Right atrium auricular region (tissue), 2 donors: ENCODE measurements at places on chromosomes 6 and 20. TPM values are rescaled to one million over a fixed set of nuclear protein-coding genes. Genes with fewer than 3 reads are reported as not detected.

Gene SMOC2
- total RNA-seq = 10.8 TPM

Gene SLC13A3
- total RNA-seq = 1.5 TPM

Gene GLP1R
- total RNA-seq = 1.9 TPM

Gene NINL
- total RNA-seq = 3.7 TPM

Gene ESR1
- total RNA-seq = 0.67 TPM

Gene RNF217
- 12.7 TPM for total RNA-seq

Gene TMEM200A
- 0.63 TPM for total RNA-seq

Gene AIG1
- 62.6 TPM for total RNA-seq

GRCh38 chr20:35661053-35661452, 3.6 kb downstream of the CPNE1 start:
- DNase-seq = no peak
- H3K4me3 ChIP-seq = no peak overlapping the region
- no peaks in the 10 kb centered on the region for H3K36me3 ChIP-seq
- no peaks in the 10 kb centered on the region for H3K27me3 ChIP-seq

- no peaks in the 10 kb centered on the region for H3K4me1 ChIP-seq
- H3K4me3 ChIP-seq = no peak overlapping the region
- H3K27ac ChIP-seq = peak overlapping the region; percentile 36
Measured at GRCh38 chr20:36097337-36098151, 57.0 kb upstream of the EPB41L1 start.

DNA sequence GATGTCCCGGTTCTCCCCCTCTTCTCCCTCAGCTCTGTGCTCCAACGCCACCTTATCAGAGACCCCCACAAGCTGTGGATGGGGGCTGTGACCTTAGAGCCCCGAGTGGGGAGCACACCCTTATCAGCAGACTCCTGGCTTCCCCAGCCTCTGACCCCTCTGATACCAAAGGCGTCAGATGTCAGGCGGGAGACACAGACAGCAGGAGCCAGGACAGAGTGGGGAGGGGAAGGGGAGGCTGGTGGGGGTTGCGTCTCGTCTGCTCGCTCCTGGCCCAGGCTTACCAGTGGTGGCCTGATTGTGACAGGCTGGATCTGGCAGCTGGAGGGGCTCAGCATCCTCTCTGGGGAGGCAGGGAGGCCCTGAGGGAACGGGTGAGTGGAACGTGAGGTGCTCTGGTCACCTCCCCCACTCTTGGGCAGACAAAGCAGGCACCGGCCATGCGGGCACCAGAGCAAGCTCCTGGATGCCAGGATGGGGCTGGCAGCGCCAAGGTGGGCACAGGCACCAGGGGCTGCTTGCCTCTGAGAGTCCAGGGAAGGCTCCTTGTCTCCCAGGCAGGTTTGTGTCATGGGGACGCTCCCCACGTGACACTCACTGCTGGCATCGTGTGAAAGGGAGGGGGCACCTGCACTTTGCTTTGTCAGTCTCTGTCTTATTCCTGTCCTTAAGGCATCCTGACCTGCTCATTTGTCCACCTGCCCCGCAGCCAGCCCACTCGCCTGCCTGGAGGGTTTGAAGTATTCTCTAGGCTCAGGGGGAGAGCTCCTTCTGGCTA, 27.8 kb upstream of the GATA5 start:
- no peak overlapping the region for H3K27ac ChIP-seq
- peaks cover 9% of the 10 kb centered on the region for H3K4me1 ChIP-seq
- no peaks in the 10 kb centered on the region for H3K36me3 ChIP-seq
- no peaks in the 10 kb centered on the region for H3K27me3 ChIP-seq

- H3K36me3 ChIP-seq = no peaks in the 10 kb centered on the region
- DNase-seq = no peak
- no peaks in the 10 kb centered on the region for H3K4me1 ChIP-seq
- no peaks in the 10 kb centered on the region for H3K27me3 ChIP-seq
- H3K4me3 ChIP-seq = no peak overlapping the region
Measured at GRCh38 chr6:38233161-38233791, 406.5 kb downstream of the BTBD9 start.

DNA sequence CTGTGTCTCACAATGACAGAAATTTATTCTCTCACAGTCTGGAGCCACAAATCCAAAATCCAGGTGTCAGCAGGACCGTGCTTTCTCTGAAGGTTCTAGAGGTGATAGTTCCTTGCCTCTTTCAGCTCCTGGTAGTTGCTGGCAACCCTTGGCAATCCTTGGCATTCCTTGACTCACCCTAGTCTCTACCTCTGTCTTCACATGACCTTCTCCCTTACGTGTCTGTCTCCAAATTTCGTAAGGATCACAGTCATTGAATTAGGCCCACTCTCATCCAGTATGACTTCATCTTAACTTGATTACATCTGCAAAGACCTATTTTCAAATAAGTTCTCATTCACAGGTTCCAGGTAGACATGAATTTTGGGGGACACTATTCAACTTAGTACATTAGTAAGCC, 143.1 kb downstream of the CEP57L1 start:
- no peaks in the 10 kb centered on the region for H3K36me3 ChIP-seq
- no peak for DNase-seq
- H3K27me3 ChIP-seq = no peaks in the 10 kb centered on the region
- peaks cover 26% of the 10 kb centered on the region for H3K4me1 ChIP-seq

DNA sequence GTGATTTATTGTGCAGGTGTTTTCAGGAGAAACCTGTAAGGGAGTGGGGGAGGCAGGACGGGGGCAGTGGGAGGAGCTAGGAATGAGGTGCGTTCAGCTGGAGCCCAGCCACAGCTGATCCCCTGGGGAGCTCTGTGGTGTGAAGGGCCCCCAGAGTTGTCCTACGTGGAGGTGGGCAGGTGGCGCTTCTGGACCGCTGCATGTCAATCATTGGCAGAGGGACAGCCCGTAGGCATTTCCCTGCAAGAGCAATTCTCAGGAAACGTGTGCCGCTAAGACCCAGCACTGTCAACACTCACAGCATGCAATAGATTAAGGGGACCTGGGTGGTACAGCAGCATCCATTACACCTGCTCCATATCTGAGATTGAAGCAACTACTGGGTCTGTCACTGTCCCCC, 88.0 kb downstream of the PRND start:
- H3K27me3 ChIP-seq = no peaks in the 10 kb centered on the region
- no peak overlapping the region for H3K4me3 ChIP-seq
- H3K36me3 ChIP-seq = no peaks in the 10 kb centered on the region
- no peak for DNase-seq
- H3K4me1 ChIP-seq = no peaks in the 10 kb centered on the region

DNA sequence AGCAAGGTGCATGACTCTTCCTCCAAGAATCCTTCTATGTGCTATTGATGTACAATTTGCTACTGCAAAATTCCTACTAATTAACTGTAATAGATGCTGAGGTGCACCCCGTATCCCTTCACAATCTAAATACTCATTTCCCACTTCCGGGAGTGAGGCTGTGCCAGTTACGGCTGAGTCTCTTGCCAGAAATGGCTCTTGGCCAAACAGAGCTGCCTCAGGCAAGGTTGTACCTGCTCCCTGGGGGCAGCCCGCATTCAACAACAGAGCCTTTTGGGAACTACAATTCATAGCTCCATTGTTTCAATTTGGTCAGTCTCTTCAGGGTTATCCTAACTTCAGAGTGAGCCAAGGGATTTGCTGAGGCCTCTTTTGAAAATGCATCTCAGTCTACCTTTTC, 789.8 kb upstream of the MAP3K7 start:
- H3K4me3 ChIP-seq = no peak overlapping the region
- H3K27me3 ChIP-seq = no peaks in the 10 kb centered on the region
- DNase-seq = no peak
- no peaks in the 10 kb centered on the region for H3K4me1 ChIP-seq

DNA sequence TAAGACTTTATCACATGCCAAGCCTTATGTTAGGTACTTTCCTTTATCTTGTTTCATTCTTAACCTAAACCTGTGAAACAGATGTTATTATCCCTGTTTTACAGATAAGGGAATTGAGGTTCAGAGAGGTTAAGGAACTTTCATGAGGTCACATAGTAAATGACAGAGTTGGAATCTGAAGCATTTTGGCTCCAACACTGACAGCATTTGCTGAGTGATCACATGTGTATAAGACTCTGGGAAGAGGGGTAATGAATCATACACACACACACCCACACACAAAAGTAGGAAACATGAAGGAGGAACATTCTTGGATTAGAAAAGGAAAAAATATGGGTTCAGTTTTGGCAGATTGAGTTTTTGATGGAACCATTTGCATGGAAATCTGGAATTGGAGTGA, 212.5 kb downstream of the GJA1 start:
- no peaks in the 10 kb centered on the region for H3K36me3 ChIP-seq
- H3K27me3 ChIP-seq = no peaks in the 10 kb centered on the region
- H3K4me3 ChIP-seq = no peak overlapping the region
- H3K4me1 ChIP-seq = no peaks in the 10 kb centered on the region
- H3K27ac ChIP-seq = no peak overlapping the region

DNA sequence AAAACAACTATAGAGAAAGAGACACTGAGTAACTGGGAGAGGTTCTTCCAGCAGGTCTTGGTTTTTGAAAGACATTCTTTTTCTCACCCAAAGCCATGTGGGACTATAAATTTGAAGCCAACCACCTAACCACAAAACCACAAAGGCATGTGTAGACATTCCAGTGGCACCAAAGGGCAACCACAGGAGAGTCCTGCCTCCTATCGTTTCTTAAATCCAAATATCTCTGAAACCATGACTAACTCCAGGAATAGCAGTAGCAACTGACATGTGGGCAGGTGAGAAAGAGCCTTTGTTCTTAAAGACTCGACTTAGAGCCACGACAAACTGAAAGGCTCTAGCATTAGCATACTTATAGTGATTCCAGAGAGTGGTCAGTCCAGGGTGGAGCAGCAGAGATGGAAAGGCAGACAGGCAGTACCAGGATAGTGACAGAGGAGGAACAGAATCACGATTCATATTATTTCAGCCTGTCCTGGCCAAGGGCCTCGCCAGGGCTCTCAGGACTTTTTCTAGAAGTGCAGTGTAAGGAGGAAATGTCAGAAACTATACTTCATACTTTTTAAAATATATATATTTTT, 9.4 kb upstream of the COL9A1 start:
- no peaks in the 10 kb centered on the region for H3K4me1 ChIP-seq
- H3K27me3 ChIP-seq = no peaks in the 10 kb centered on the region
- H3K27ac ChIP-seq = no peak overlapping the region
- no peak for DNase-seq

- DNase-seq = no peak
- H3K27me3 ChIP-seq = no peaks in the 10 kb centered on the region
- no peaks in the 10 kb centered on the region for H3K36me3 ChIP-seq
- H3K4me1 ChIP-seq = no peaks in the 10 kb centered on the region
- no peak overlapping the region for H3K4me3 ChIP-seq
Measured at GRCh38 chr20:63518351-63518861, 2.2 kb upstream of the PPDPF start.

- H3K4me1 ChIP-seq = no peaks in the 10 kb centered on the region
- H3K27ac ChIP-seq = no peak overlapping the region
- no peak for DNase-seq
- no peak overlapping the region for H3K4me3 ChIP-seq
- H3K27me3 ChIP-seq = no peaks in the 10 kb centered on the region
Measured at GRCh38 chr6:69841862-69842261, 24.5 kb upstream of the COL19A1 start.

DNA sequence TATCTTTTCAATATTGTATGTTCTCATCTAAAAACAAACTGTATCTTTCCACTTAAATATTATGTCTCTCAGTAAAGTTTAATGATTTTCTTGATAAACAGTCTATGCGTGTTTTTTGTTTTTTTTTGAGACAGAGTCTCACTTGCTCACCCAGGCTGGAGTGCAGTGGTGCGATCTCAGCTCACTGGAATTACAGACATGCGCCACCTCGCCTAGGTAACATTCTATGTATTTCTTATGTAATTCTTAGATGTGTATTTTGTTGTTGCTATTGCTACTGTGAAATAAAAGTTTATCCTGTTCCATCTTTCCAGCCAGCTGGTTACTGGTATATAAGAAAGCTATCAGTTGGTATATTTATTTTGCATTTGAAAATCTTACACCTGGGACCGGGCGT, 29.4 kb downstream of the ABHD12 start:
- no peaks in the 10 kb centered on the region for H3K36me3 ChIP-seq
- H3K27me3 ChIP-seq = no peaks in the 10 kb centered on the region

DNA sequence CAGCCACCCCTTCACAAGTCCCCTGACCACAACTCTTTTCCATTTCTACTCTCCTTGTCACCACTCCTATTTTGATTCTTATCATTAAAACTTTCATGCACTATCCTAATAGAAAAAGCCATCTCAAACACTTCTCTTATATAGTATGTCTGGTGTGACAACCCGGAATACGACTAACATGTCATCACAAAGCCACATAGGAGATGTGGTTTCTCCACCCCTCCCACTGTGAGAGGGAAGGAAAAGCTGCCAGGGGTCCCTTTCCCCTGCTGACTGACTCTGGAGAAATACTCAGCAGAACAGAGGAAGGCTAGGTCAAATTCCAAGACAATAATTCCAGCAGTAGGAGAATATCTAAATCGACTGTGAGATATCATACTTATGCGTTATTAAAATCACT, 193.0 kb upstream of the KCNK16 start:
- no peaks in the 10 kb centered on the region for H3K36me3 ChIP-seq
- DNase-seq = no peak
- no peak overlapping the region for H3K27ac ChIP-seq
- H3K27me3 ChIP-seq = no peaks in the 10 kb centered on the region
- H3K4me1 ChIP-seq = no peaks in the 10 kb centered on the region
- no peak overlapping the region for H3K4me3 ChIP-seq

GRCh38 chr6:122839906-122840305, 50.8 kb downstream of the SMPDL3A start:
- H3K27ac ChIP-seq = no peak overlapping the region
- no peak overlapping the region for H3K4me3 ChIP-seq
- no peaks in the 10 kb centered on the region for H3K4me1 ChIP-seq
- H3K36me3 ChIP-seq = no peaks in the 10 kb centered on the region

DNA sequence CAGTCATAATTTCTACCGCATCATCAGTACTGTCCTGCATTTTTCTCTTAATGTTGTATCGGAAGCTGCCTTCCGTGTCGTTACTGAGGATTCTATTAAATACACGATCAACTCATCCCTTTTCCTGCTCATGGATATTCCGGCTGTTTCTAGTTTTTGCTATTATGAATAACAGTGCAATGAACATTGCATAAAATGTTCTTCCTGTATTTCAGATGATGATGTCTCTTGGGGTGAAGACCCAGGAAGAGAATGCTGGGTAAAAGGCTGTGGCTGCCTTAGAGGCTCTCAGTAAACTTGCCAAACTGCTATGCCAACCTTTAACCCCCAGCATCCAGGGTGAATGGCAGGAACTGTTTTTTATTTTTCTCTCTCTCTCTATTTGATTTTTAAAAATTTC, 24.1 kb upstream of the EPB41L1 start:
- H3K27ac ChIP-seq = no peak overlapping the region
- H3K36me3 ChIP-seq = no peaks in the 10 kb centered on the region
- H3K4me1 ChIP-seq = no peaks in the 10 kb centered on the region
- DNase-seq = no peak
- H3K4me3 ChIP-seq = no peak overlapping the region
- no peaks in the 10 kb centered on the region for H3K27me3 ChIP-seq
